ENCODE measurements at places on chromosomes 4 and X.

DNA sequence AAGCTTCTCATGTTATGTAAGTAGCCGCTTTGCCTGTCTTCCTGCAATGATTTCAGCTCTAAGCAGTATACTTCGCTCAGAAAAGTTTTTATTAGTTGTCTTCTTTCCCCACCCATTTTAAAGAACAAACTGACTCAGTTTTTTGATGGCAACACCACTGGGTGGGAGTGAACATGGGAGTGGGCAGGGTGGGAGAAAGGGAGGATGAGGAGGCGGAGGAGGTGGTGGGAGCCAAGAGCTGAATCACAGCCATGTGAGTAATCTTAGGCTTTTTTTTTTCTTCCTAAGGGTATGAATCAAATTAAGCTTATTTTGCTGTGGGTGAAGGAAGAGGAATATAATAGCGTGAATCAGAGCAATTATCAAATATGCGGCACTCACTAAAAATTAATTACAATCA lies 574.3 kb upstream of the DIPK2B start:
- DNase-seq, result no peak

GRCh38 chr4:169815606-169816005 lies 57.9 kb upstream of the HPF1 start:
- DNase-seq, result no peak

GRCh38 chr4:46594661-46595060 lies 204.7 kb upstream of the GABRA2 start:
- DNase-seq, result no peak

GRCh38 chr4:144666539-144667175 lies 20.7 kb downstream of the HHIP start:
- no peak for DNase-seq

- no peak for DNase-seq
These were observed 109.6 kb downstream of the MAML3 start for GRCh38 chr4:140044337-140044902.

DNA sequence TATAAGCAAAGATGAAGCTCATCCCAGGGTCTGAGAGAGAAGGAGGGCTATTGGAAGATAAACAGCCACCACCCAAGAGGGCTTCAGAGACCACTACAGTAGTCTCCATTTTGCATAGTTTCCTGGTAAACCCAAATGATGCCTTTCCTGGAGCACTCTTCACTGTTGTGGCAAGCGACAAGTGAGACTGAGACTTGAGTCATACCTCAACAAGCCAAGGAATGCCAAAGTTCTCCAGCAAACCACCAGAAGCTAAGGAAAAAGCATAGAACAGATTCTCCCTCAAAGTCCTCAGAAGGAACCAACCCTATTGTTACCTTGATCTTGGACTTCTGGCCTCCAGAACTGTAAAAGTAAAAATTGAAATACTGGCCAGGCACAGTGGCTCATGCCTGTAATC lies 65.9 kb downstream of the LARP7 start:
- DNase-seq, result no peak

DNA sequence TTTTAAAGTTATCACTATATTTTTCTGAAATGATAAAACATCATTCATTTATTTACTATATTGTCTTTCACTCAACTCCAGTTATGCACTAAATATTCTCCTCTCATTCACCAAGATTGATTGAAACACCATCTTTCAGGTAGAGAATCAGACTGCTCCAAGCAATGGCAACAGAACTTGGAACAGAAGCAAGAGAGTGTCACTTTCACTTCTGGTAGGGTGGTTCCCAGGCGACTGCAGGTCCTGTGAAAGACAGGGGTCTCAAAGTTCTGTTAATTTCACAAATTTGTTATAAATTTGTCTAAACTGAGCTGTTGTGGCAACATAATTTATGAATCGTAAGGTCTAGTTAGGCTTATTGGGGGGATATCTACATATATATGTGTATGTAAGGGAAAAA lies 47.8 kb downstream of the RHOH start:
- no peak for DNase-seq

- DNase-seq, result no peak
These were observed 115.5 kb downstream of the FNIP2 start for GRCh38 chr4:158884280-158884679.

All from cortex of kidney (tissue), 1 donor.